Fibroblast of skin of left quadriceps (primary cell): ENCODE measurements at places on chromosomes 2 and 18.

- DNase-seq, result no peak
These were observed 265.7 kb upstream of the ZC3H15 start for GRCh38 chr2:186220409-186220808.

- no peak for DNase-seq
These were observed 21.2 kb downstream of the ZSCAN30 start for GRCh38 chr18:35268821-35269220.

GRCh38 chr2:50284188-50284587 lies 747.7 kb downstream of the NRXN1 start:
- no peak for DNase-seq

GRCh38 chr2:179447839-179448447 lies 183.3 kb upstream of the SESTD1 start:
- no peak for DNase-seq

DNA sequence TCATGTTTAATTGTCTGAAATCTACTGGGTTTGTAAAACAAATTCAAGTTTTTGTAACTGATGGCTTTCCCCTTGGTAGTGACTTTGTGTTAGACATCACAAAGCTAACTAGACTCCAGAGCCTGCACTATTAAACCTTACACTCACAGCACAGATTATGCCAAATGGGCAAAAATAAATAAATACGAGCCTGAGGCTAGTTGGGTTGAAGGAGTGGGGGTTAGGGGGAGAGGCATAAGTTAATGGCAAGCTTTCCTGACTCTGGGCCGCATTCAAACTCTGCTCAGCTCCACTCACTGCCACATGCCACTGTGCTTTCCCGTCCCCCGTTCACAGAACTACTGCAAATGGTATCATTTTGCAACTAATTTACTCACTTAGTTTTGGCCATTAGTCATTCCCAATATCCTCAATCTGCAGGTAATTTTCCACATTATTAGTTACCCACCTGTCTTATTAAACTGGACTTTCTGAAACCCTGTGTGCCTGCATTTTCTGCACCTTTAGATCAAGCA lies 1079.9 kb upstream of the PIK3C3 start:
- no peak for DNase-seq

DNA sequence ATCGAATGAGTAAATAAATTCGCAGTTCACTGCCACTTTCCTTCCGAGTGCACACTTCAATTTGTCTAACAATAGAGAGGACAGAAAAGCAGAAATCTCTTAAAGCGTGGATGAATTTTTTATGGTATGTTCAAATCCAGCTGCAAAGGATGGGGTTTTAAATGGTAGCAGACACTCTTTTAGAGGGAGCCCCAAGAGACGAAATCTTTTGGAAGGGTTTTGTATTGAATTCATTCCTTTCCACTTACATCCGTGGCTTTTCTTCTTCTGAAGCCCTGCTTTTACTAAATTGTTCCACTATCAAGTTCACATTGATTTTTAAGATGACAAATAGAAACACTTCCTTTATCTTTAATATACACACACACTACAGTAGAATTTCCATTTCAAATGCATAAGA lies 680.7 kb downstream of the NR4A2 start:
- no peak for DNase-seq
